ENCODE measurements at places on chromosomes 11 and 22. TPM values are rescaled to one million over a fixed set of nuclear protein-coding genes. Genes with fewer than 3 reads are reported as not detected.
A peak's percentile ranks its signal among the peaks of the same experiment; 100 is the strongest.

Gene APOL4
- 0.22 TPM for total RNA-seq

Gene OR52N4
- total RNA-seq, result 1.4 TPM

Gene ARHGAP20
- not detected for total RNA-seq

Gene FAM180B
- total RNA-seq, result 0.23 TPM

Gene OR4D5
- total RNA-seq, result not detected

Gene TMPRSS5
- 1.5 TPM for total RNA-seq

DNA sequence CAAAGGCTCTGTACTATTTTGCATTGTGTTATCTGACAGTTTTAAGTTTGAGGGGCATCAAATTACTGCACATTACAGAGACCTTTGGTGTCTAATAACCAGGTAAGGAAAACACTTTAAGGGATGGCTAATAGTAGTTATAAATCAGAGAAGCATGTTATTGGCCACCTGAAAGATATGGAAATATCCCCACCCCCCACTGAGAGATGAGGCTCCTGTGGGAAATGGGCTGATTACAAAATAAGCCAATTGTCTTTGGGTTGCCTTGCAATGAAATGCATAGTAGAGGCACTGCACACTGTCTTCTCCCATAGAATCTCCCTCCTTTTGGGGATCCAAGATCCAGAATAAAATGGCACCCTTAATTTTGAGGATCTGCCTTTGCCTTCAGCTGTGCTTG, 91.0 kb downstream of the IGLL5 start:
- no peak for DNase-seq
- H3K4me1 ChIP-seq, result peaks cover 3% of the 10 kb centered on the region
- H3K36me3 ChIP-seq, result no peaks in the 10 kb centered on the region
- no peak overlapping the region for H3K4me3 ChIP-seq

- H3K4me1 ChIP-seq, result peaks cover 7% of the 10 kb centered on the region
- H3K27ac ChIP-seq, result no peak overlapping the region
- no peaks in the 10 kb centered on the region for H3K36me3 ChIP-seq
- H3K27me3 ChIP-seq, result peaks cover 40% of the 10 kb centered on the region
Observed at GRCh38 chr11:79030448-79030847, 410.4 kb downstream of the TENM4 start.

DNA sequence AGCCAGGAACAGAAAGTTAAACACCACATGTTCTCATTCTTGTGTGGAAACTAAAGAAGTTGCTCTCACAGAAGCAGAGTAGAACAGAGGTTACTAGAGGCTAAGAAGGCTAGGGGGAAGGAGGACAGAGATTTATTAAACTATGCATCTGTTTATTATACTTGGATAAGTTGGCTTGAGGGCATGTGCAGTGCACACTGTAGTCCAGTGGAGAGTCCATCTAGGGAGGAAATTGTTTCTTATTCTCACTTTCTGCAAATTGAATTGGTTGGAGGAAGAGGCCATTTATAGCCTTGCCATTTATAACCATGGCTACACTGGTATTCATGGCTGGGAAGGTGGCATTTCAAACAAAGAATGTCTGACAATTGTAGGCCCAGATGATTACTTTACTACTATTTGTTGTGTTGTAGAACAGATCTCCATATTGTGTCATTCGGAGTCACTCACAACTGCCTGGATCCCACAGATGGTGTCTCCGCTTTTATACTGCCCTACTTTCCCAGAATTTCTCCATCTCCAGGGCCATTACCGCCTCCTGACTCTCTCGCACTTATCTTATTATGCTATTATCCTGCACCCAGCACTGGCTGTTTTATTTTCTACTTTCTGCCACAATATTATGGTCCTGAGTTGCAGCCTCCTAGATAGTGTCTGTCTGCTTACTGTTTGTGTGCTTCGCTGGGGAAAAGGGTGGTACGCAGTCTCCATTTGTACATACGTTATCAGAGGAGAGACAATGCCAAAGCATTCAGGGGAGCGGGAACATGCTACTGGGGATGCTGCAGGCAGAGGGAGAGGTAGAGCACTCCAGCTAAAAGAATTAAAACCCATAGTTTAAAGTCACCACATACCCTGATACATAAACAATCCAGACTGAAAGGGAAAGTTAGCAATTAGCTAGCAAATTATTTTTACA, 169.3 kb upstream of the BLID start:
- H3K27me3 ChIP-seq, result peaks cover 6% of the 10 kb centered on the region
- H3K36me3 ChIP-seq, result no peaks in the 10 kb centered on the region
- H3K27ac ChIP-seq, result no peak overlapping the region
- DNase-seq, result no peak
- no peaks in the 10 kb centered on the region for H3K4me1 ChIP-seq
- H3K4me3 ChIP-seq, result no peak overlapping the region

DNA sequence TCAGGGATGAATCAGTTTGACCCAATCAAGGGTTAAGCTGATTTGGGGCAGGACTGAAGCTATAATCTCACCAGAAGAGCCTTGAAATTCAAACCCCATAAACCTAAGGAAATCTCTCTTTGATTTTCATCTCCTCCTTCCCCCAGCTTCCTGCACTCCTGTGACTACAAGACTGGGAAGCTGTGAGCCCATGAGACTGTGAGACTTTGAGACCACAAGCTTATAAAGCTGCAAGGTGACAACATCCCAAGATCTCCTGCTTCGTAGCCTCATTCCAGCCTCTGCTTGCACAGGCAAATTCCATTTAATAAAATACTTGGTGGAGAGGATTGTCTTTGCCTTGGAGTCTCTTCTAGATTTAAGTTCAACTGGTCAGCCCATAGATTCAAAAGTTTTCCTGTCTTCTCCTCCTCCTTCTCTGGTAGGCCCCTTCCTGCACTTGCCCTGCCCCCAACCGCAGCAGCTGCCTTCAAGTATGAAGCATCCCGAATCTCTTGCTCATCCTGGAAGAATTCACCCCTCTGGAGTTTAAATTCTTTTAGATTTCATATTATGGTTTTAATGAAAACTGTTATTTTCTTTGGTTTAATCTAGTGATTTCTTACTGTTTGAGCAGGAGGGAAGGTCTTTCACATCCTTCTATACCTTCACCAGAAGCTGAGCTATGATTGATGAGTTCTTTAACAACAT, 42.1 kb downstream of the PAMR1 start:
- no peak for DNase-seq
- H3K4me3 ChIP-seq, result no peak overlapping the region
- H3K27ac ChIP-seq, result no peak overlapping the region
- H3K4me1 ChIP-seq, result no peaks in the 10 kb centered on the region
- peaks cover 2% of the 10 kb centered on the region for H3K36me3 ChIP-seq

GRCh38 chr11:134667175-134667500, 255.1 kb upstream of the B3GAT1 start:
- DNase-seq, result no peak
- H3K27me3 ChIP-seq, result peaks cover 46% of the 10 kb centered on the region
- H3K4me1 ChIP-seq, result no peaks in the 10 kb centered on the region
- H3K36me3 ChIP-seq, result no peaks in the 10 kb centered on the region
- H3K27ac ChIP-seq, result no peak overlapping the region

DNA sequence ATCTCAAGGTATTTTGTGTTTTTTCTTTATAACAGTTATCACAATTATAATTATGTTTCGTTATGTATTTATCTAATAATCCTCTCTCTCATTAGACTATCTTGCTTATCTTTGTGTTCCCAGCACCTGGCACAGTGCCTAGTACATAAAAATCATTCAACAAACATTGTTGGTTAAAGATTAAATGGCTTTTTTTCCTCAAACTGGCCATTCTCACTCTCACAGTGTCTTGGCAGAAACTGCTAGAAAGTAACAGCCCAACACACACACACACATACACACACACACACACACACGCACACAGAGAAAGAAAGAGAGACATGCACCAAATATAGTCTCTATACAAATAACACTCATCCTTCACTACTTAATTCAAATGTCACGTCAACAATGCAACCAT, 36.8 kb downstream of the OR10A6 start:
- peaks cover 2% of the 10 kb centered on the region for H3K36me3 ChIP-seq
- no peak for DNase-seq
- peaks cover 6% of the 10 kb centered on the region for H3K4me1 ChIP-seq
- H3K4me3 ChIP-seq, result no peak overlapping the region
- peaks cover 23% of the 10 kb centered on the region for H3K27me3 ChIP-seq

- H3K36me3 ChIP-seq, result no peaks in the 10 kb centered on the region
- H3K27me3 ChIP-seq, result no peaks in the 10 kb centered on the region
- H3K27ac ChIP-seq, result no peak overlapping the region
Observed at GRCh38 chr11:845872-846495, 3.3 kb downstream of the TSPAN4 start.

DNA sequence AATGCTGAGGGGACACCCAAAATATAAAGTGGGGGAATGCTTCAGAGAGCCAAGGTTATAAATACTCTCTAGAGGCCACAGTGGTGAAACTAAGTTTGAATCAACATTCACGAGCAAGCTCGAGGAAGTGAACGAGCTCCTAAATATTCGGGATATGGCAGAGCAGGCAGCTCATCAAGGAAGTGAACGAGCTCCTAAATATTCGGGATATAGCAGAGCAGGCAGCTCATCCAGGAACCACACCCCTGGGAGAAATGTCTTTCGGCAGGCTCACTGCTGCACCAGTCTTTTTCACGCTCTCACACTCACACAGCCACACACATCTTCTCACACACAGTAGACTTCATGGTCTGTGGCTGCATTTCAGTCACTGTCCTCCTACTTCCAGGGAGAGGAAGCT, 787.5 kb downstream of the OPCML start:
- H3K27me3 ChIP-seq, result no peaks in the 10 kb centered on the region
- H3K4me3 ChIP-seq, result no peak overlapping the region
- no peak for DNase-seq
- H3K36me3 ChIP-seq, result no peaks in the 10 kb centered on the region
- no peaks in the 10 kb centered on the region for H3K4me1 ChIP-seq
- H3K27ac ChIP-seq, result no peak overlapping the region

- H3K27me3 ChIP-seq, result peaks cover 63% of the 10 kb centered on the region
- H3K4me1 ChIP-seq, result peaks cover 12% of the 10 kb centered on the region
- DNase-seq, result no peak
- no peak overlapping the region for H3K4me3 ChIP-seq
- peaks cover 2% of the 10 kb centered on the region for H3K36me3 ChIP-seq
Observed at GRCh38 chr11:43872995-43873394, 7.6 kb upstream of the ALKBH3 start.

DNA sequence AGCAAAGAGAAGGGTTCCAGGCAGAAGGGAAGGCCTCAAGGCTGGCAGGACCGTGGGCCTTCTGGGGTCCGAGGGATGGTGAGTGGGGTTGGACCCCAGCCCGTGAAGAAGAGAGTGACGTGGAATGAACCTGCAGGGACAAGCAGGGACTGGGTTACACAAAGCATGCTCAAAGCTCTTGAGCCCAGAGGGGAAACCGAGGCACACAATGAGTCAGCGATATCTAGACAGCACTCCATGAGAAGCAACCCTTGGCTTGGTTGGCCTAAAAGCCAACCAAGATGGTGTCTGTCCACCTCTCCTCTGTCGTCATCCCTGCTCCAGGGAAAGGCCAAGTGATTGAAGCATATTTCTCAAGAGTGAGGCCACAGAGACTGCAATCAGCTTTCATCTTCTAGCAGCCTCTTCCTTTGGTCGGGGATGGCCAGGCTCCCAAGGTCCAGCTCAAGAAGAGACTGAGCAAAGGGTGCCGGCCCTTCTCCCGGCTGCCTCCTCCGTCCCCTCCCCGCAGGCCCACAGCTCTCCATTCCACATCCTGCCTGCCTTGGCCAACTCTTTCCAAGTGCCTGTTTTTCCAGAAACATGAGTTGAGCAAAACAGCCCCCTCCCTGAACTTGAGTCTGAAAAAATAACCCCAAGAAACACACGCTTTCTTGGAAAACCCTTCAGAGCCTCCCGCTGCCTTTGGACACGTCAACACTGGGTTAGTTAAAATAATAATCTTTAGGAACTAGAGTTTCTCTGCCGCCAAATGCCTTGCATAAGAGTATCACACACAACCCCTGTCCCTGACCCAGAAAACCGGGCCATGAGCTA, 556.6 kb downstream of the MIAT start:
- peaks cover 3% of the 10 kb centered on the region for H3K4me1 ChIP-seq
- H3K27me3 ChIP-seq, result peaks cover 31% of the 10 kb centered on the region
- no peak overlapping the region for H3K27ac ChIP-seq
- H3K36me3 ChIP-seq, result peaks cover 3% of the 10 kb centered on the region
- H3K4me3 ChIP-seq, result no peak overlapping the region

GRCh38 chr11:2744166-2744565, 44.4 kb upstream of the KCNQ1OT1 start:
- H3K4me3 ChIP-seq, result no peak overlapping the region
- H3K27ac ChIP-seq, result no peak overlapping the region
- no peaks in the 10 kb centered on the region for H3K27me3 ChIP-seq
- peaks cover 8% of the 10 kb centered on the region for H3K4me1 ChIP-seq
- no peaks in the 10 kb centered on the region for H3K36me3 ChIP-seq

- H3K27ac ChIP-seq, result no peak overlapping the region
- H3K4me1 ChIP-seq, result peaks cover 8% of the 10 kb centered on the region
- peaks cover 3% of the 10 kb centered on the region for H3K36me3 ChIP-seq
Observed at GRCh38 chr11:22193348-22194051, 615 bp downstream of the ANO5 start.

DNA sequence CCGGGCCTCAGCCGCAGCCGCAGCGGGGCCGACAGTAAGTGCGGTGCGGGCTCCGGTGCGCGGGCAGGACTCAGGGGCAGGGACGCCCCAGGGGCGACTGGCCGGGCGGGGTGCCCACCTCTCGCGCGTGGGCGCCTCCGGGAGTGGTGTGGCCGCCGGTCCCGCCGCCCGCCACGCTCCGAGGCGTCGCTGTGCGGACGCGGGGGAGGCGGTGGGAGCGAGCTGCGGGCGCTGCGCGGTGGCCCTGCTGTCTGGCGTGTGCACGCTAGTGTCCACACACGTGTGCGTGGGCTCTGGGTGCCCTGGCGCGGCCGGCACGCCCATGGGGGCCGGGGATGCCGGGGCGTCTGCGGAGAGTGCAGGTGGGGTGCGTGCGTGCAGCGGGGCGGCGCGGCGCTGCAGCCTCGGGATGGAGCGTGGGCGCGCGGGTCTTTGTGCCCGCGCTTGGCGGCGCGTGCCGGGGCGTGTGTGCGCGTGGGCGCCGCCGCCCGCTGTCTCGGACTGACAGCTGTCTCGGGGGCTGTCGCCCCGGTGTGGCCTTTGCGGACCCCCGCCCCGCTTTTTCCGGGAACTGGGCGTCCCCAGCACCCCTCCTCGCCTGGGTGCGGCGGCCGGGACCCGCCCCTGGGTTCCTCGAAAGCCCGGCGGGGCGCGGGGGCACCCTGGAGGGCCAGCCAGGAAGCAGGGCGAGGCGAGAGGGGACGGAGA, 804 bp downstream of the KCNK4 start:
- peaks cover 2% of the 10 kb centered on the region for H3K36me3 ChIP-seq
- peak overlapping the region; percentile 83 for H3K4me3 ChIP-seq
- peaks cover 14% of the 10 kb centered on the region for H3K4me1 ChIP-seq
- no peak for DNase-seq
- peaks cover 41% of the 10 kb centered on the region for H3K27me3 ChIP-seq
- H3K27ac ChIP-seq, result no peak overlapping the region
